ENCODE measurements at places on chromosomes 7 and 10. TPM values are rescaled to one million over a fixed set of nuclear protein-coding genes. Genes with fewer than 3 reads are reported as not detected.

- no peak for DNase-seq
- H3K4me3 ChIP-seq, result no peak overlapping the region
- no peaks in the 10 kb centered on the region for H3K27me3 ChIP-seq
- H3K4me1 ChIP-seq, result no peaks in the 10 kb centered on the region
- no peaks in the 10 kb centered on the region for H3K36me3 ChIP-seq
Observed at GRCh38 chr7:11911900-11912299, 79.9 kb upstream of the THSD7A start.

The SLC13A4 gene
- total RNA-seq, result not detected

The WNT8B gene
- not detected for total RNA-seq

The CPA1 gene
- not detected for total RNA-seq

GRCh38 chr7:46999866-47000265 is 582.0 kb downstream of the TNS3 start:
- no peak for DNase-seq
- no peaks in the 10 kb centered on the region for H3K4me1 ChIP-seq
- H3K36me3 ChIP-seq, result no peaks in the 10 kb centered on the region
- H3K4me3 ChIP-seq, result no peak overlapping the region
- no peak overlapping the region for H3K27ac ChIP-seq
- no peaks in the 10 kb centered on the region for H3K27me3 ChIP-seq

The GLI3 gene
- total RNA-seq, result 1.1 TPM

The PILRA gene
- total RNA-seq, result 3.1 TPM

- H3K4me1 ChIP-seq, result peaks cover 18% of the 10 kb centered on the region
- H3K36me3 ChIP-seq, result no peaks in the 10 kb centered on the region
- no peak overlapping the region for H3K4me3 ChIP-seq
- H3K27ac ChIP-seq, result no peak overlapping the region
- no peak for DNase-seq
Observed at GRCh38 chr10:103800789-103801540, 54.4 kb downstream of the SH3PXD2A start.

DNA sequence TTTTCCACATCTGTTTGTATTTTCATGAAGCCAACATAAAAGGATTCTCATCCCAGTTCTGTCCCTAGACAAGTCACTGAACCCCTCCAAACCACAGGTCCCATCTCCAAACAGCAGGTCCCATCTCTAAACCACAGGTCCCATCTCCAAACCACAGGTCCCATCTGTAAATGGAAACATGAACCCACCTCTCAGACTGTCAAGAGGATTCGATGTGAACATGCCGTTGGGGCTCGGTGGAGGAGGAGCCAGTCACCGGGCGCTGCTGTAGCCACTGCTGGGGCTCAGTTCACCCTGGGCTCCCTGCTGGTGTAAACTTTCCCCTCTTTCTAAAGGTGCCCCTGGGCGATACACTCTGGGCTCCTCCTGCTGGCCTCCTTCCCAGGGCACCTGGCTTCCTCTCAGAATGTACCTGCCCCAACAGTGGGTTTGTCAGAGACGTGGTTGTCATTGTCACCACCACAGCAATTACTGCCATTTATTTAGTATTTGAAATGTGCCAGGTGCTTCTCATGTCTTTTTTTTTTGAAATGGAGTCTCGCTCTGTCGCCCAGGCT is 13.0 kb downstream of the LHPP start:
- H3K27me3 ChIP-seq, result no peaks in the 10 kb centered on the region
- H3K27ac ChIP-seq, result no peak overlapping the region
- peaks cover 3% of the 10 kb centered on the region for H3K4me1 ChIP-seq
- no peak for DNase-seq

The PLAC9 gene
- not detected for total RNA-seq

DNA sequence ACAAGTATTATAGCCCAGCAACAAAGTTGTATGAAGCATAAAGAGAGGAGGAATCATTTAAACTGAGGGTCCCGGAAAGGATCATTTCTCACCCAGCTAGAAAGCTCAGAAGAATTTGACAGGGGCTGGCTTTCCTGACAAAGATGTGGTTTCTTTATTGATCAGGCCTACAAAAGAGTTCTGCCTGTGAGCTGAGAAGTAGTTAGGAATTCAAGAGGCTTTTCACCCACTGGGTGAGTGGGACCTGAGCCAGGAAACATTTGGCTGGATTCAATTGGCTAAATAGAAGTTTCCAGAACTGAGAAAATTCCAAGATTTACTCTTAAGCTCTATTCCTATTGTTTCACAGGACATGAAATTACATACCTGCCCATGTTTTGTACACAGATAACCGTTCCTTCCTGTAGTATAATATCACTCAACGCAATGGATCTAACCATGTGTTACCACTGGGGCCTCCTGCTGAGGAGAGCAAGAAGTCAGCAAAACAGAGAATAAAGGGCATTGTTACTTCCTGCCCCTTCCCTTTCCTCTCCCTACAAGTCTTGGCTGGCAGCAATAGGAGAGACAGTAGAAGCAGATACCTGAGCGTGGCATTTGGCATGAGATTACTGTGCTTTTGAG is 53.9 kb upstream of the PAPSS2 start:
- H3K27me3 ChIP-seq, result peaks cover 36% of the 10 kb centered on the region
- peaks cover 4% of the 10 kb centered on the region for H3K4me1 ChIP-seq

The SLC39A12 gene
- total RNA-seq, result not detected

- peaks cover 12% of the 10 kb centered on the region for H3K4me1 ChIP-seq
- peaks cover 6% of the 10 kb centered on the region for H3K36me3 ChIP-seq
- H3K27ac ChIP-seq, result no peak overlapping the region
- no peak for DNase-seq
- H3K4me3 ChIP-seq, result no peak overlapping the region
Observed at GRCh38 chr10:112465299-112465883, 18.4 kb downstream of the VTI1A start.

The EPO gene
- not detected for total RNA-seq

DNA sequence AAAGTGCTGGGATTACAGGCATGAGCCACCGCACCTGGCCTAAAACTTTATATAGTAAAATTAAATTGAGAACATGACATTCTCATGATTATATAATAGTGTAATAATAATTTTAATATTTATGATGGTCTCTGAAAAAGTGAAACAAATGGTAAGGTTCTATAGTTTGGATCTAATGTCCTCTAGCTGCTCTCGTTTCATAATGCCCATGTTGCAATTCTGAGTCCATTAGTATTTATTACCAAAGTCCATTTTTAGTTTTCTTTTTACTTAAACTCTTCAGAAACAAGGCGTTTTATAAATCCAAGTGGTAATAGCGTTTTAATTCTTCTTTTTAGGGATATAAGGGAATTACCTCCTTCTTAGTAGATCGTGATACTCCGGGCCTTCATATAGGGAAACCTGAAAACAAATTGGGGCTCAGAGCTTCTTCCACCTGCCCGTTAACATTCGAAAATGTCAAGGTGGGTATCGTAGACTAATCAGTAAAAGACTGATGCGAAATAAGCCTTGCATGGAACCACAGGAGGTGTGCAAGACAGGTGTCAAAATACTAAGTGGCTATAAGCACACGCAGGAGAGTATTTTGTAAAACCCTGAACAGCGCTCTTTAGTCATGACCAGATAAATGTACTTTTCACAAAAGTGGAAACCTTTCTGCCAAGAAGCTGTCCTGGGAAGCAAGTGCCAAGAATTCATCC is 34.1 kb downstream of the ACADSB start:
- H3K4me1 ChIP-seq, result peaks cover 2% of the 10 kb centered on the region
- no peak overlapping the region for H3K27ac ChIP-seq
- no peaks in the 10 kb centered on the region for H3K27me3 ChIP-seq
- no peak overlapping the region for H3K4me3 ChIP-seq

- peaks cover 20% of the 10 kb centered on the region for H3K4me1 ChIP-seq
- H3K27me3 ChIP-seq, result no peaks in the 10 kb centered on the region
- H3K27ac ChIP-seq, result no peak overlapping the region
- H3K36me3 ChIP-seq, result peaks cover 14% of the 10 kb centered on the region
- DNase-seq, result no peak
Observed at GRCh38 chr7:129689995-129690581, 78.6 kb downstream of the NRF1 start.

- no peak overlapping the region for H3K27ac ChIP-seq
- DNase-seq, result no peak
- H3K4me3 ChIP-seq, result no peak overlapping the region
Observed at GRCh38 chr10:76509446-76509845, 1078.0 kb downstream of the LRMDA start.

The TAS2R4 gene
- total RNA-seq, result 0.37 TPM

DNA sequence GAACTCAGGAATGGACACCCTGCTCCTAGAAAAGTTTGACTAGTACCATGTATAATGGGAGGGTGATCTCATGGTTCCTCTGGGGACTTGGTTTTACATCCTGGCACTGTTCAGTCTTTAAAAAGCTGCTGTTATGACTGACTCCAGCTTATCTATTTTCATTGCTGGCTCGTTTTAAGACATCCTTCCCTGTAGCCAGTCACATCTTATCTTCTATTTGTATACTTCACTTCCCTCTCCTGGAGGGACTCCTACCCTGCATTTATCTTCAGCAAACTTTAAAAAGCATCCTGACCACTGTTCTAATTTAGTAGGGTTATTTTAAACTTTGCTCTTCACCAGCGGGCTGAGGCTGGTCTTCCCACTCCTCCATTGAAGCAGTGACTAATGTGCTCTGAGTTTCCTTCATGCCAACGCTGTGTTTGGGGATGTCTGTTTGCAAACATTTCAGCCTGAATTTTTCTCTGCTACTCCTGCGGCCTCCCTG is 72.9 kb upstream of the ARMC3 start:
- no peak overlapping the region for H3K4me3 ChIP-seq
- H3K4me1 ChIP-seq, result no peaks in the 10 kb centered on the region
- no peak overlapping the region for H3K27ac ChIP-seq
- no peak for DNase-seq
- H3K36me3 ChIP-seq, result no peaks in the 10 kb centered on the region

The ARHGAP22 gene
- 1.4 TPM for total RNA-seq

- H3K36me3 ChIP-seq, result peaks cover 4% of the 10 kb centered on the region
- H3K4me1 ChIP-seq, result no peaks in the 10 kb centered on the region
- H3K27ac ChIP-seq, result no peak overlapping the region
- DNase-seq, result no peak
- H3K27me3 ChIP-seq, result peaks cover 54% of the 10 kb centered on the region
Observed at GRCh38 chr10:117386805-117387204, 11.6 kb upstream of the PDZD8 start.

DNA sequence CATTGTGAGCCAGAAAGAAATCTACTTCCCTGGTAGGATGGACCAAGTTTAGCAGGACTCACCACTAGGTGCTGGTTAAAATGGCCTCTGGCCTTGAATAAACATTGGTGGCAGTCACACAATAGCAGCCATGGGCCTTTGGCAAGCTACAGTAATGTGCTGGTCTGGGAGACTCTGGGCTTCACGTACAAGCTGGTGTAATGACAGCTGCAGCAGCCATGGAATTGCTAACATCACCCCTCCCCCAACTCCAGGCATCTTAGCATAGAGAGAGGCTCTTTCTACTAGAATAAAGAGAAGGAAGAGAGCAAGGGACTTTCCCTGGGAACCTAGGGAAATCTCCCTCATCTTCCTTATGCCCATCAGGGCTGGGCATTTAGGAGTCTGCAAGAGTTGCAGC is 205.1 kb upstream of the SEMA3A start:
- H3K4me1 ChIP-seq, result no peaks in the 10 kb centered on the region
- H3K27ac ChIP-seq, result no peak overlapping the region
- H3K27me3 ChIP-seq, result no peaks in the 10 kb centered on the region
- no peaks in the 10 kb centered on the region for H3K36me3 ChIP-seq

DNA sequence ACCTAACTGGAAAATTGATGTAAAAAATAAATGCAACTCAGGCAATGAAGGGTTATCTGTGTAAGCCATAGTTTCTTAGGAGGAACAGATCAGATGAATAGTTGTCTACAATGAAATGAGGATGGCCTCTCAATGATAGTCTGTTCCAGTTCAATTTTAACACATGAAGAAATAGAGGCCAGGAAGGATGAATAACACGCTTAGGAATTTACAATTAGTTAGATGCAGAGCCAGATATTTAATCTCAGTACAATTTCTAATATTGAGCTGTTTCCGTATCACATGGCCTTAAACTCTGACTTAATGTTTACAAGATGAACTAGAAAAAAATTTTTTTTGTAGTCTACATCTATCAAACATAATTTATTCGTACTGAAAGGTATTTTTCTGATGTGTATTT is 176.6 kb downstream of the GALNT11 start:
- H3K27me3 ChIP-seq, result no peaks in the 10 kb centered on the region
- no peak for DNase-seq
- peak overlapping the region; percentile 54 for H3K27ac ChIP-seq
- no peaks in the 10 kb centered on the region for H3K36me3 ChIP-seq
- H3K4me1 ChIP-seq, result peaks cover 3% of the 10 kb centered on the region

Data from T-helper 17 cell (primary cell).